ENCODE measurements at places on chromosomes 4 and X.

DNA sequence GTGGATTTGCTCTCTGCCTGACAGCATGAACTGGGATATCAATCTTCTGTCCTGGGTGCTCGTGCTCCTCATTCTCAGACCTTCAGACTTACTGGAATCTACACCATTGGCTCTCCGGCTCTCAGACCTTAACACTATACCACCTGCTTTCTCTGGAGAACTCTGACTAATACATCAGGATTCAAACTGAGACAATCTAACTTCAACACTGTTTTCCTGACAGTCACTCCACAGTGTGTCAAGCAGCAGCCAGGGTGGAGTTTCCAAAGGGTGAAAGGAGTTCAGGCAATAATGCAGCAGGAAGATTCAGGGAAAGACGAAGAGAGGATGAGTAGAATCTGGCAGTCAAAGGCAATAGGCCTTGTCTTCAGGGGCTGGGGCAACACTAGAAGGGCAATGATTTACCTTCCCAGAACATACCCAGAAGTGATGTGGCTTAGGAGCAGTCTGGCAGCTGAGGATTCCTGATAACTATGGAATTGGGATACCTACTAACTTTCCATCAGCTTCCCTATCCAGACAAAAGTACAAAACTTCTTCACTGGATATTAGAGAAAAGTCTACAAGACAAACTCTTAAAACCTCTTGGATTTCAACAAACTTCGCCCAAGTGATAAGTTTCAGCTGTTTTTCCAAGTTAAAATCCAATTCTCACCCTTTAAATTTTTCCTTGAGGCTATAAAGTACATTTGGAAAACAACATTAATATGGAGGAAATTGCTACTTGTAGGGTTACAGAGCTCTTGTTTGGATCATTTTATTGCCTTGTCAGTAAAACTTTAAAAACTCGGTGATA lies 58.4 kb upstream of the SLIT2 start:
- DNase-seq: no peak

DNA sequence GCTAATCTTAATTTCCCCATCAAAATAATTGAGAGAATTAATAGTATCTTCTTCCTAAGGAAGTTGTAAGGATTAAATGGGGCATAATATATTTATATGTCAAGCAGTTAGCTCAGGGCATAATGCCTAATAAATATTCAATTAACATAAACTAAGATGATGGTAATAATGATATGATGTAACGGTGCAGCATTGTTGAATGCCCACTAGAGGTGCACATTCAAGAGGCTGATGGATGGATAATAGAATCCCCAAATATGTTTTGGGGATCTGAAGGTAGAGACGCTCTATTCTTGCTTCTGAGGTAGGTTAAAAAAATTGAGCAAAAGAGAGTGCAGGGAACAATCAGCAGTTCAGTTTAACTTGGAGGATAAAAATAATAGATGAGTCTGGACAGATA lies 37.1 kb downstream of the ATOH1 start:
- no peak for DNase-seq

- DNase-seq: no peak
Measured at GRCh38 chr4:123705419-123705818, 308.8 kb downstream of the SPRY1 start.

- peak; percentile 15 for DNase-seq
Measured at GRCh38 chr4:5166377-5166776, 115.1 kb downstream of the STK32B start.

- no peak for DNase-seq
Measured at GRCh38 chrX:17164941-17165340, 210.1 kb upstream of the NHS start.

- DNase-seq: no peak
Measured at GRCh38 chr4:152463562-152463961, 72.3 kb downstream of the FBXW7 start.

DNA sequence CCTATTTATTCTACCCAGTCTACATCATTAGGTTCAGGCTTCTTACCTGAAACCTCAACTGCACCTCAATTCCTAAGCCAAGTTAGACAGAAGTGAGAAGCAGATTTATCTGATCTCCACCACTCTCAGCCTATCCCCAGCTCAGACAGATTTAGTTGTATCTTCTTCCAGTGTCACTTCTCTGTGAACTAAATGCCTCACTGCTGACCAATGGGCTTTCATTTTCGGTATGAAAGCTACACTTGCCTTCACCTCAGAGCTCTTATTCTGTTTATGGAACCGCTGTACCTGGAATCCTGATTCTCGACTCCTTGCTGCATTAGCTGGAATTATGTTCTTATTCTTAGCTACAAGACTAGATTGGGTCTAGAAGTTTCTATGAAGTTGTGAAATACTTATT lies 833.2 kb downstream of the CCSER1 start:
- DNase-seq: no peak

GRCh38 chrX:112056476-112056875 lies 26.1 kb downstream of the TRPC5 start:
- DNase-seq: no peak

DNA sequence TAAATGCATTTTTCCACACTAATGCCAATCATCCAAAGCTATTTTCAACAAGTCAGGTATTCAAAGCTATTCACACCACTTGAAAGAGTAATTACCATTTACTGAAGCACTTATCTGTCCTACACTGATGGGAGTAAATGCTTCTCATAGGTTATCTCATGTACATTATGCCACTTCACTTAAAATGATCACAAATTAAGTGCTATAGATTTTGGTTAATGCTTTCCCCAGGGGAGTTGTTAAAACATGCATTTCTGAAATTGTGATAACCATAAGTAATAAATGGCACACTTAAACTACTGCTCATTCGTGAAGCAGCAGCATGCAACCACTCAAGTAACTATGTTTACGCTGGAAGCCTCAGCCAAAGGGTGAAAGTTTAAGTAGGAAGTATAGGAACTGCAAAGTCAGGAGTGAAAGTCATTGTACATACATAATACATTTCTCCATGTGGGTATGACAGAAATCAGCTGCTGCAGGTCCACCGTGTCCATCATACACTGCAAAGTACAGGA lies 6.6 kb downstream of the PPM1K start:
- DNase-seq: no peak

DNA sequence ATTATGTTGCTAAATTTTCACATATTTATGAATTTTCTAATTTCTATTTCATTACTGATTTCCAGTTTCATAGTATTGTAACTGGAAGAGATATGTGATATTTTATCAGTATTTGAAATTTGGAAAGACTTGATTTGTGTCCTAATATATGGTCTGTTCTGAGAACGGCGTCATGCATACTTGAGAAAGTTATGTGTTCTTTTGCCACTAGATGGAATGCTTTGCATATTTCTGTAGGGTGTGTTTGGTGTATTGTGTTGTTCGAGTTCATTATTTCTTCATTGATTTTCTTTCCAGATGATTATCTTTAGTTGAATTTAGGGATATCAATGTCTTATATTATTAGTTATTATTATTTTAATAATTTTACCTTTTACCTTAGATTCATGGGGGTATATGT lies 110.6 kb upstream of the ITM2A start:
- DNase-seq: no peak

GRCh38 chr4:94978904-94979303 lies 221.1 kb downstream of the BMPR1B start:
- DNase-seq: no peak

- DNase-seq: no peak
Measured at GRCh38 chrX:39693298-39693697, 404.5 kb downstream of the BCOR start.

GRCh38 chr4:2873329-2873728 lies 29.7 kb downstream of the ADD1 start:
- no peak for DNase-seq

GRCh38 chrX:13452283-13452682 lies 117.1 kb upstream of the EGFL6 start:
- no peak for DNase-seq

GRCh38 chr4:187962926-187963325 lies 32.6 kb upstream of the ZFP42 start:
- no peak for DNase-seq

DNA sequence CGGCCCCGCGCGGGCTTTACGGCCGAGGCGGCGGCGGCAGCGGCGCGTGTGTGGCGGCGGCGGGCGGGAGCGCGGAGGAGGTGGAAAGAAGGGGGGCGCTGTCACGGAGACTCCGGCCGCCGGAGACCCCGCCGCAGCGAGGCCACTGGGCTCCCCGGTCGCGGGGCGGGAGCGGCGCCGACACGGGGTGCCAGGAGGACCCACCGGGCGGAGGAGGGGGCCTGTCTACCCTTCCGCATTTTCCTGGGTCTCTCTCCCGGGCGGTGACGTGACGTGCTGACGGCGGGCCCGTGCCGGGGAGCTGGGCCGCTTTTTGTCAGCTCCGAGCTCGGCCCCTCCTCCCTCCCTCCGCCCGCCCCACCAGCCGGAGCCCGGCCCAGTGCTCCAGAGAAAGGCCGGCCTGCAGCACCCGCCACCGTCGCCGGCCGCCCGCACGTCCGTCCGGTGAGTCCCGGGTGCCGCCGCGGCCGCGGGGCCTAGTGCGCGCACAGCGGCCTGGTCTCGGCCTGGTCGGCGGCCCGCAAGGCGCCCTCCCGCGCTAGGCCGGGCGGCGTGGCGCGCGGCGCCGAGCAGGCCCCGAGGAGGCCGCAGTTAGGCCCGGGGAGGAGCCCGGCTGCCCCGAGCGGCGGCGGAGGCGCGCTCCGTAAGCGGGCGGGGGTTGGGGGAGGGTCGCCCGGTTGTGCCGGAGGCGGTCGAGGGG lies at the start of gene ZFX:
Gene ZFX, plus strand, starts transcription at position 379 of the 700 bp plus-strand sequence. CDS start 23,014 bp downstream, outside the sequence.
- DNase-seq: peak; percentile 90

DNA sequence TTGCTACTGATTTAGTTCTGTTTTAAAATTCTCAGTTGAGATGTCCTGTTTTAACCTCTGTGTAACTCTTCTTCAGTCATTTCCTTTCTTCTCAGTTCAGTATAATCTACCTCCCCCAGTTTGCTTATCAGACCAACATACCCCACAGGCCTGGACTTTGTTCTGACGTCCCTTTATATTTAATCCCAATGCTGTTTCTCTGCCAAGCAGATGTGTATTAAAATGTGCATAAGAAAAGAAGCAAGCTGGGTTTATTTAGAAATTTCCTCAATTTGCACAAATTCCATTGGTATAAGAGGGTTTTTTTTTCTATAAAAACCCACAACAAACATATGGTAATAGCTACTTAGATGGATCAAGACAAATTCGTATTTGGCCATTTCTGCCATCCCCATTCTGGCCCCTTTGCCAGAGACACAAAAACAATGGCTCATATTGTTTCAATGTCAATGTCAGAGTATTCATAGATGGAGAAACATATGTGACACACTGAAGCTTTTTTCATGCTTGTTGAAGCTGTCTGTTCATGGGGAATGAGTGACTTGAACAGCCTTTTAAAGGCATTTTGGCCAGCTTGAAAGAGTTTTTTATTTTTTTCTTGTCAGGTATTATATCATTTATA lies 24.5 kb downstream of the HCCS start:
- DNase-seq: no peak

DNA sequence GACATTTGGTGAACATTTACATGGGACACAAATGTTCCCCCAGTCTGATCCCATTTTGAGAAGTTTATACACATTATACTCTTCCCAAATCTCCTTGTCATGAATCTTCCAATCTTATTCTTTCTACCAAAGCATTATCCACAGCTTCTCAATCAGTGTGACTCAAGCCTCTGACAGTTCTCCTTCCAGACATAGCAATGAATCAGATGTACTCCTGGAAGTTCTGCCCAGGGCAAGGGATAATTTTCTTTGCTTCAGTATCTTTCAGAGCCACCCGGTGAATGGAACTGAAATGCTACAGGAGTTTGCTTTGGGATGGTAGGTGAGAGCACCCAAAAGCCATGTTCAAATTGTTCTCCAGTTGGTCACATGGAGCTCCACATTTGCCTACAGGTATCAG lies 145.5 kb downstream of the ANXA5 start:
- DNase-seq: no peak

GRCh38 chr4:138647433-138647832 lies 368.1 kb upstream of the NOCT start:
- DNase-seq: no peak

GRCh38 chr4:74772783-74773182 lies 21.5 kb downstream of the BTC start:
- no peak for DNase-seq

DNA sequence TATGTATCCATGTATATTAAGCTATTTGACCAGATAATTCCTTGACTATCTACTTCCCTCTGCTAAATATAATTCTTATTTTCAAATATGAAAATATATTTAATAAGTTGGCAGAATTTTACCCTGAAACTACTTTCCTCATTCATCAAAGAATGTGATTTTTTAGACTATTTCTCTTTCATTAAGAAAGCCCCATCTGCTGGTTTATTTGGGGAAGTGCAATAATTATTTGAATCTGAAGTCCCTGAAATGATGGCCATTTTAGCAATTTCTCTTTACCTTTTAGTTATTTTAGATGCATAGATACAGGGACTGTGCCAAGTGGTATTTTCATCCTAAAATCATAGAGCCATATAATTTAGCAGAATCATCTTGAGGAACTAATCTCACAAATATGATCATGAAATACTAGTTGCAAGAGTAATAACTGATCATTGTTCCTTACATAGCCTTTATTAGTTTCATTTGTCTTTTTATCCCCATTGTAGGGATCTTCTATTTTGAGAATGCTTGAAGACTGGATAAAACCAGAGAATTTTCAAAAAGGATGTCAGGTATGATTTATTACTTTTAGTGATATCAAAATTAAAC lies 39.0 kb downstream of the ENPEP start:
- no peak for DNase-seq

DNA sequence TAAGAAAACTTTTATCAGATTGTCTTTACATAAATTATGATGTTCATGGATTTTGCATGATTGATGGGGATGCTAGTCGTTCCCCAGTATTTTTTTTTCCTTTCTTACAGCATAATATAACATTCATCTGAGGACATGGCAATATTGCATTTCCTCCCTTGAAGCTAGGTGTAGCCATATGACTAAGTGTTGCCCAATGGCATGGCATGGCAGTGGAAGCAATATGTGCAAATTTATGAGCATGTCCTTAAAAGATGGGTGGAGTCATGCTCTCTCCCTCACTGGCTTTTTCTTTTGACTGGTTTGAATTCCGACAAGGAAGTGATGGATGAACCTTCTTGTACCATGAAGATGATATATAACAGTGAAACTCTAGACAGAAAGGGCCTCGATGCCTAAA lies 96.3 kb downstream of the BANK1 start:
- no peak for DNase-seq

DNA sequence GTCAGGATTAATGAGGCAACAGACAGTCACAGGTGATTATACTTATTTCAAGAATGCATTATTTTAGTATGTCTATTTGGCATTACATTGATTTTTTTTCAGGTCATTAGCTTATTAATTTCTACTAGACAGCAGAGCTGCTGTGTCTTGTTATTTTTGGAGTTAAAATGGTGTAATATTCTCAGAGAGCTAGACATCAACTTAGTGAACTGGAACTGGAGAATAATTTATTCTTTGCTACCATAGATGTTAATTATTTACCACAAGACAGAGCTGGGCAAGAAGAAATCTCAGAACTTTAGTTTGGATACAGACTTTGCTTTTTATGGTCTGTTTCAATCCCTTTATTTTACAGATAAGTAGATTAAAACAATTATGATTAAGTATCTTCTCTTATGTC lies 10.2 kb upstream of the HPGD start:
- DNase-seq: no peak

- DNase-seq: no peak
Measured at GRCh38 chr4:76694056-76694455, 203.9 kb downstream of the SOWAHB start.
